Stimulated activated CD8-positive, alpha-beta memory T cell treated with anti-CD3 and anti-CD28 coated beads, Interleukin-4, amount 100 ng/mL, for 4 hours (primary cell): ENCODE measurements at places on chromosomes 2 and 18.

- DNase-seq, result no peak
Measured at GRCh38 chr2:74877781-74878433, 44.0 kb downstream of the HK2 start.

GRCh38 chr18:23756590-23757436 lies 67.6 kb downstream of the LAMA3 start:
- DNase-seq, result no peak

DNA sequence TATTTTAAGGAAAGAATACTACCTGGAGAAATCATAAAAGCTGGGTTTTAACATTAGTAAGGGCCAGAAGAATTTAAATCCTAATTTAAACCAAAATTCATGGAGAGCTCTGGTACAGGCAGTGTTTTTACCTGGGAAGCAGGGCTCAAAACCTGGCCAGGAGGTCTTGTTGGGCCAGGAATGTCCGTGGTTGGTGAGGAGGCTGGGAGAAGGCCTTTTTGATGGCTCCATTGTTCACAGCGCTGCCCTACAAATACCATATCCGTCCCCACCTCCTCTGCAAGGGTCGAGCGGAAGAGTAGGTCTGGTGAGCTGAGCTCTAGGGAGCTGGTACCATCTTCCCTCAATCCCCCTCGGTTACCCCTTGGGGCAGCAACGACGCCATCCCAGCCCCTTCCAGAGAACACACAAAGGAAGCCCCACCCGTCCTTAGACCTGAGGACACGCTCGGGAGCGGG lies 10.9 kb upstream of the HOXD1 start:
- DNase-seq, result no peak

DNA sequence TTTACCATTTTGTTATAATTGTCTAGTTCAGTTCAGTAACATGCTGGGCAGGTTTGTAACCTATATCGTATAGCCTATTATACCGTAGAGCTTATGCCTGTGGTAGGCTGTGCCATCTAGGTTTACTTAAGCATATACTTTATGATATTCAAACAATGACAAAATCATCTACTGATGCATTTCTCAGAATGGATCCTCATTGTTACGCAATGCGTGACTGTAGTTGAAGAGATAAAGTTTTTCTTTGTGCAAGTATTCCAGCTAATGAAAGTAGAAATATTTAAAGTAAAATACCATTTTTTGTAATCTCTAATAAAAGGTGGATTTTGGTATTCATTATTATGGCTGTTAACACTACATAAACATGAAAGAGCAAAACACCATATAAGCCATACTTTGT lies 100.2 kb downstream of the LRRTM4 start:
- no peak for DNase-seq

GRCh38 chr18:61898640-61899101 lies 5.9 kb upstream of the RNF152 start:
- DNase-seq, result no peak

- DNase-seq, result no peak
Measured at GRCh38 chr18:10009321-10010144, 95.7 kb downstream of the VAPA start.

- DNase-seq, result no peak
Measured at GRCh38 chr2:88829607-88830463, 138.4 kb downstream of the RPIA start.

- DNase-seq, result no peak
Measured at GRCh38 chr2:210252699-210253606, 27.7 kb upstream of the ACADL start.

DNA sequence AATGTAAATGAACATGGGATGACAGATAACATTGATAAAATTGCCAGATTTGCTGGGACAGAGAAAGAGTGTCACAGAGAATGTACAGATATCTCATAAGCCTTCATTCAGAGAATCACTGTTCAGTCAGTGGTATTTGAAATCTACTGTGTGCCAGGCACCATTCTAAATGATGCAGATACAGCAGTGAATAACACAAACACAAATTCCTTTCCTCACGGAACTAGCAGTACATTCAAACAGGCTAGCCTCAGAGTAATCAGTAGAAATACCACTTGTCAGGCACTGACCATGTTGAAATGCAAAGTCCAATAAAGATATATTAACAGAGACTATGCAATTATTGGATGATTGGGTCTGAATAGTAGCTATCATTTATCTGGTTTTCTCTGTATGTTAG lies 211.0 kb downstream of the RDH14 start:
- no peak for DNase-seq

DNA sequence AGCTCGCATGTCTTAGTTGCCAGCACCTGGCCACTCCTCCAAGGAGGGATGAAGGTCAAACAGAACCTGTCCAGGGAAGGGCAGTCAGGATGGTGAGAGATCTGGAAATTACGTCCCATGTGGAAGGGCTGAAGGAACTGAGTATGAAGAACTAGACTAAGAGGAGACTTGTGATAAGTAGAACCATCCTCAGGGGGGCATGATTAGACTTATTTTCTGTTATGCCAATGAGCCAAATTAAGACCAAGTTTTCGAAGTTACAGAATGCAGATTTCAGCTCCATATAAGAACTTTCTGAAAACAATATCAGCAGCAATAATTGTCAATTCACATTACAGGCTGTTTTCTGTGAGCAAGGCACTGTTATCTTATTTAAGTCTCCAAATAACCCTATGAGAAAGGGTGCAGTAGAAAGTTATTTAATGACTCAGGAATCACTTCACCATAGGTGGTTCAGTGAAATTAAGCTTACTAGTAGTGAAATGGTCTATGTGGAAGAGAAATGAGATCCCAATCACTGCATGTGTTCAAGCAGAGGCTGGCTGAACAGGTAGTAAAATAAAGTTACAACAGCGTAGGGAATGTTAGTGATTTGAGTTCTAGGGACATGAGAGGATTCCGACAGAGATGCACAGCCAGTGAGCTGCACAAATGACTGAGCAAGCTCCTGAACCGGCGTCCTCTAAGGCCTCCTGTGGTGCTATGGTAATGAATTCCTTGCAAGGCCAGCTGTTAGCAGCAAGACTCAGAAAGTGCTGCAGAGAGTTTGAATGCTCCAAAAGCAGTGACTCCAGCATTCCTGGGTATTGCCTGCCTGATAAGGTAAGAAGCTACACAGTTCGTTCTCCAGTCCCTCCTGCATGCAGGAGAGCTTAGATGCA lies 4.5 kb upstream of the DYM start:
- DNase-seq, result no peak
